SJSA1 (cell line): ENCODE measurements at places on chromosomes 16 and 17. TPM values are rescaled to one million over a fixed set of nuclear protein-coding genes. Genes with fewer than 3 reads are reported as not detected.

MARVELD3 gene
- not detected in 2 replicates for total RNA-seq

ZFPM1 gene
- total RNA-seq = 0.38 and 0.92 TPM in 2 replicates

PROCA1 gene
- total RNA-seq = 0.53 and 0.69 TPM in 2 replicates

- no peak for DNase-seq
- H3K4me1 ChIP-seq = no peaks in the 10 kb centered on the region
- no peak overlapping the region for H3K4me3 ChIP-seq
- H3K27ac ChIP-seq = no peak overlapping the region
Measured at GRCh38 chr17:19874256-19874655, 6.5 kb upstream of the ULK2 start.

DNA sequence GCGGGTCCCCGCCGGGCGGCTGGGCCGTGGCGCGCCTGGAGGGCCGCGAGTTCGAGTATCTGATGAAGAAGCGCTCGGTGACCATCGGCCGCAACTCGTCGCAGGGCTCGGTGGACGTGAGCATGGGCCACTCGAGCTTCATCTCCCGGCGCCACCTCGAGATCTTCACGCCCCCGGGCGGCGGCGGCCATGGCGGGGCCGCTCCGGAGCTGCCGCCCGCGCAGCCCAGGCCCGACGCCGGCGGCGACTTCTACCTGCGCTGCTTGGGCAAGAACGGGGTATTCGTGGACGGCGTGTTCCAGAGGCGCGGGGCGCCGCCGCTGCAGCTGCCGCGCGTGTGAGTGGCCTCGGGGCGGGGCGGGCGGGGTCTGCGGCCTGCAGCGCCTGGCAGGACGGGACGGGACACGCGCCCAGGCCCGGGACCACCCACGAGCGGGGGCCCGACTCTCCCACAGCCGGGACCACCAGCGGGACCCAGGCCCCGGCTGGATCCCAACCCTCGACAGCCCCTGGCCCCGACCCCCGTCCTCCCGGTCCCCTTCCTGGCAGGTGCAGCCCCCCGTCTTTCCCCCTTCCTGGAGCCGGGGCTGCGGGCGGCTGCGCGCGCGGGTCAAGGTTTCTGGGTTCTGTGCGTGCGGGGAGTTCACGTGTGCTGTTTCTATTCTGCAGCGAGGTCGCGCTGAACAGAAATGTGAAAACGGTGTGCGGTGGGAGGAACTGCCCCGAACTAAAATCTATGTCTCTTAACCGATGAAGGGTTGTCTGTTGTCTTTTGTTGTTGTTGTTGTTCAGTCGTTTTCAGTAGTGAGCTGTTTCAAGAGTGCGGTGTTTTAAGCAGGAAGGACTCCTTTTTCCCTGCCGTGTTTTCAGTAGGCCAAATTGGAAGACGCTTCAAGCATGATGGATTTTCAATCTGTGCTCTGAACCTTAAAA, 705 bp downstream of the FOXK2 start:
- H3K27ac ChIP-seq = peak overlapping the region; percentile 43; the same call in 1 of the 2 replicates
- H3K4me3 ChIP-seq = peak overlapping the region; percentile 85
- peak; percentile 51 for DNase-seq

- no peak overlapping the region for H3K27ac ChIP-seq
- no peak overlapping the region for H3K4me3 ChIP-seq
- no peaks in the 10 kb centered on the region for H3K36me3 ChIP-seq
- no peak for DNase-seq
- peaks cover 24% of the 10 kb centered on the region for H3K4me1 ChIP-seq
- no peaks in the 10 kb centered on the region for H3K27me3 ChIP-seq
Measured at GRCh38 chr17:49691677-49692191, 13.8 kb upstream of the SPOP start.

GRCh38 chr16:88458039-88458772, 5.1 kb downstream of the ZFPM1 start:
- peaks cover 5% of the 10 kb centered on the region; the same call in 1 of the 2 replicates for H3K27me3 ChIP-seq
- no peak overlapping the region for H3K27ac ChIP-seq
- DNase-seq = no peak
- H3K4me1 ChIP-seq = peaks cover 25% of the 10 kb centered on the region

DNA sequence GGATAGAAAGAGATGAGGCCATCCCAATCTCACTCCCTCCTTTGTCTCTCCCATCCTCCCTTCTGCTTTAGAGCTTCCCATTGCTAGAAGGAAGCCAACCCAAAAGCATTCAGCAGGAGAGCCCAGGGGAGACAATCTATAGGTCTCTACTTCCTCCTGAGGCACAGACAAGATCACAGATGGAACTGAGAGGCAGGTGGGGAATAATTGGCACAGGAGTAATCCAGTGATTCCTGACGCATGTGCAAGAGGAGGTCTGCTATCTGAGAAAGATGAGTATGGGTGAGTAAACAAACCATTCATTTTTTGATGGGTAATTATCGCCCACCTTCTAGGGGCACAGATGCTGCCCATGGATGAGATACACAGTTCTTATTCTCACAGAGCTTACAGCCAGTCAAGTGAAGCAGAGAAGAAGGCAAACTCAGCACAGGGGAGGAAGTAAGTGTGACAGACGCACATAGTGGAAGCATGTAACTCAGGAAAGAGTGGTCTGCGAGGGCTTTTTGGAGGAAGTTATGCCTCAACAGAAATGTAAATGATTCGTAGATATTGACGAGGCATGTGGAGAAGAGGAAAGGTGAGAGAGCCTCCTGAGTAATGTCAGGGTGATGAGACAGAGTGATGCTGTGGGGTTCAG, 88.9 kb upstream of the HLF start:
- H3K4me3 ChIP-seq = no peak overlapping the region
- H3K27ac ChIP-seq = no peak overlapping the region
- H3K4me1 ChIP-seq = 0 out of 2 replicates have a peak, but pooled peaks cover 5% of the 10 kb centered on the region
- DNase-seq = no peak
- H3K27me3 ChIP-seq = no peaks in the 10 kb centered on the region

DNA sequence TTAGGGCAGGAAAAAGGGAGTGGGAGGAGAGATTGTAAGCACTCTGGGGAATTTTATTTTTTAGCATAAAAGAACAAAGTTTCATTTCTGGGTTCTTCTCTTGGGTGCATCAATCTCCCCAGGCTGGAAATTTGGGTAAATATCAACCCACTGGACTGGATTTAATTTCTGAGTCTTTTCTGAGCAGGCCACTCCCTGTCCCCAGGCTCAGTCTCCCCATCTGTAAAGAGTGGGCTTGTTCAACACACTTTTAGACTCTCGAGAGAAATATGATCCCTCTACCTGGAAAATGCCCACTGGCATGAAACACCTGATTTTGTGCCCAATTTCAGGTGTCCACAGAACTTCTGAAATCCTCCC, 617 bp upstream of the VTN start:
- 0 out of 2 replicates have a peak, but pooled peaks cover 6% of the 10 kb centered on the region for H3K36me3 ChIP-seq
- H3K4me3 ChIP-seq = peak overlapping the region; percentile 67
- peaks cover 24% of the 10 kb centered on the region for H3K4me1 ChIP-seq
- DNase-seq = no peak
- H3K27me3 ChIP-seq = no peaks in the 10 kb centered on the region
- 0 out of 2 replicates have a peak overlapping the region, but pooled peaks have one; percentile 14 for H3K27ac ChIP-seq

DNA sequence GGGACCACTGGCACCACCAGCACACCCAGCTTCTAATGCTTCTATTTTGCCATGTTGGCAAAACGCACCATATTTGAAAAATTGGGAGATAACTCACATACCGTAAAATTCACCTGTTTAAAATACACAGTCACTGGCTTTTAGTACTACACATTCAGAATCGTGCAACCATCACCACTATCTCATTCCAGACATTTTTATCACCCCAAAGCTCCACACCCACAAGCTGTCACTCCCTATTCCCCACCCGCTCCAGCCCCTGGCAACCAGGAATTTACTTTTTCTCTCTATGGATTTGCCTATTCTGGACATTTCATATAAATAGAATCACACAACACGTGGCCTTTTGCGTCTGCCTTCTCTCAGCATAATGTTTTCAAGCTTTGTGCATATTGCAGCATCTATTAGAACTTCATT, 25.0 kb downstream of the PPL start:
- no peak overlapping the region for H3K27ac ChIP-seq
- no peaks in the 10 kb centered on the region for H3K27me3 ChIP-seq
- no peak overlapping the region for H3K4me3 ChIP-seq
- no peaks in the 10 kb centered on the region for H3K4me1 ChIP-seq
- DNase-seq = no peak

DNA sequence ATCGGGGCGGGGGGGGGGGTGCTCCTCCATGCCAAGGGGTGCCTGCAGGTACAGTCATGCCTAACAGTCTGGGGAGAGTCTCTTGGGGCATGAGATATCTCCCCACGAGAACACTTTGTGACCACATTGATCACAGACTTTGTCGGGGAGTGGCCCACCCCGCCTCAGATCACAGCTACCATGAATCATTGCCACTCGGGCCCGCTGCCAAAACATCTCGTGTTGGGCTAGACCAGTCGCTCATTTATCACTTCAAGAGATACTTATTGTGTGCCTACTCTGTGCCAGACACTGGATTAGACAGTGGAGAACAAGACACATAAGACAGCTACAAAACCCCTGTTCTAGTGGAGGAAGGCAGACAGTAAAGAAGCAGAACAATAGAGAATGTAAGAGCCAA, 72.6 kb downstream of the CLEC16A start:
- H3K4me1 ChIP-seq = peaks cover 15% of the 10 kb centered on the region
- H3K4me3 ChIP-seq = no peak overlapping the region
- peak; percentile 39 for DNase-seq
- peak overlapping the region; percentile 15; the same call in 1 of the 2 replicates for H3K27ac ChIP-seq

DNA sequence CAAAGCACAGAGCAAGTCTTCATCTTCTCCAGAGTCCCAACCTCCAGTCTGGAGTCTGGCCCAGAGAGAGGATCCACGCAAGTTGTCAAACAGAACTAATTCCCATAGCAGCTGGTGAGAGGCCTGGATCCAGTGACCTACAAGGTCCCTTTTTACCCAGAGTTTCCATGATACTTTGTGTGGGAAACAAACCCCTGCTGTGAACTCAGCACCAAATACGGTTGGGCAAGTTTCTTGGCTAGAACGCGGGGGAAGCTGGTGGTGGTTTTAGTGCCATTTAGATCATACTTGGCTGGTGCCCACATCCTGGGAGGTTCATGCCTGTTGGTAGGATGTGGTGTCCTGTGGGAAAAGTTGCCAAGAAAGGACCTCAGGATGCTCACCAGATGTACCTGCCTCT, 18.1 kb downstream of the TMC7 start:
- H3K36me3 ChIP-seq = no peaks in the 10 kb centered on the region
- no peak for DNase-seq
- no peak overlapping the region for H3K27ac ChIP-seq
- peaks cover 21% of the 10 kb centered on the region for H3K4me1 ChIP-seq
- H3K4me3 ChIP-seq = no peak overlapping the region

- no peaks in the 10 kb centered on the region for H3K4me1 ChIP-seq
- H3K4me3 ChIP-seq = no peak overlapping the region
- H3K36me3 ChIP-seq = no peaks in the 10 kb centered on the region
- no peak for DNase-seq
Measured at GRCh38 chr17:40936976-40937375, 470 bp downstream of the KRT23 start.

DNA sequence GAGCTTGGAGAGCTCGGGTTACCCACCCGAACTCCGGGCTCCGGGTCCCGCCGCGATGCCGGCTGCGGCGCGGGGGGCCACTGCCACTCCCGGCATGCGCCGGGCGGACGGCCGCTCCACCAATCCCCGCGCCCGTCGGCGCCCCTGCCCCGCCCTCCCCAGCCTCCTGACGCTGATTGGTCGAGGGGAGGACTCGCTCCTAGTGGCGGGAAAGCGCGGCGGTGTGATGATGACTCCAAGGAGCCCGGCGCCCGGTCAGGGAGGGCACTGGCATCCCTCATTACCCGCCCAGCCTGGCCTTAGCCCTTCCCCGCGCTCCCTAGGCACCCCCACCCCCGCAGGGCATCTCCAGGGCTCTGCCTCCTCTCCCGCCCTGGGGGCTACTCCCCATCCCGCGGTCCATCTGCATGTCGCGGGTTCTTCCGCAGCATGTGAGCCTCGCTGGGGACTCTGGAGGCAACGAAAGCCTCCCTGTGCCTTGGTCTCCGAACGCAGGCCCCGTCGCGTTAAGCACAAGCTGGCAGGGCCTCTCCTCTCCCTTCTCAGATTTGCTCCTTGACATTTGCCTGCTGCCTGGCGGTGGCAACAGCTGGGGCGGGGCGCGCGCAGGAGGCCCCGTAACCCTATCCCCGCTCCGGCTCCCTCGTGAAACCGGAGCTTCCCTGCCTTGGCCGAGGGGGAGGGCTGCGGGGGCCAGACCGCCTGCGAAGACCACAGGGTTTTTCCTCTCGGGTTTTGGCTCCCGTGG, 1.7 kb downstream of the ATP2A1 start:
- H3K36me3 ChIP-seq = peaks cover 6% of the 10 kb centered on the region
- peak overlapping the region; percentile 56 for H3K4me3 ChIP-seq
- peak; percentile 87 for DNase-seq
- H3K4me1 ChIP-seq = peaks cover 12% of the 10 kb centered on the region
- H3K27me3 ChIP-seq = no peaks in the 10 kb centered on the region

GRCh38 chr17:67386965-67387551, 10.0 kb downstream of the PITPNC1 start:
- H3K27me3 ChIP-seq = no peaks in the 10 kb centered on the region
- DNase-seq = peak; percentile 65
- H3K4me3 ChIP-seq = no peak overlapping the region
- no peaks in the 10 kb centered on the region for H3K36me3 ChIP-seq
- H3K4me1 ChIP-seq = peaks cover 18% of the 10 kb centered on the region
- no peak overlapping the region for H3K27ac ChIP-seq

DNA sequence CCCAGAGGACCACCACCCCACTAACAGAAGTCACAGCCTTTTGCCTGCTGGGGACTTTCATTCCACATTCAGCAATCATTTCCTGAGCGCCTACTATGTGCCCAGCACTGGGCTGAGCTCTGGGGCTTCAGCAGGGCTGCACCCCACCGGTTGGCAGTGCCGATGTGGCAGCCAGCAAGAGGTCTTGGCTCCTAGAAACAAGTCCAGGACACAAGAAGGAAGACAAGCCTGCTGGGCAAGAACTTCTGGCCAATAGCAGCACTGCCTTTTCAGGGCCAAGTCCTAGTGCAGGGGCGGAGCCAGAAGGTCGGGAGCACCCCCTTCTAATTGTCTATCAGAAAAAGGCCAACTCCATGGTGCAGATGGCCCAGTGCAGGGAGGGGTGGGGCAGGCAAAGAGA, 13.0 kb upstream of the HOXB9 start:
- peaks cover 96% of the 10 kb centered on the region for H3K27me3 ChIP-seq
- no peak overlapping the region for H3K4me3 ChIP-seq
- 0 out of 2 replicates have a peak, but pooled peaks cover 3% of the 10 kb centered on the region for H3K4me1 ChIP-seq
- DNase-seq = no peak
- no peaks in the 10 kb centered on the region for H3K36me3 ChIP-seq
- no peak overlapping the region for H3K27ac ChIP-seq

GRCh38 chr16:70635336-70636016, 10.9 kb upstream of the IL34 start:
- no peak overlapping the region for H3K4me3 ChIP-seq
- no peaks in the 10 kb centered on the region for H3K27me3 ChIP-seq
- peaks cover 18% of the 10 kb centered on the region for H3K4me1 ChIP-seq

DNA sequence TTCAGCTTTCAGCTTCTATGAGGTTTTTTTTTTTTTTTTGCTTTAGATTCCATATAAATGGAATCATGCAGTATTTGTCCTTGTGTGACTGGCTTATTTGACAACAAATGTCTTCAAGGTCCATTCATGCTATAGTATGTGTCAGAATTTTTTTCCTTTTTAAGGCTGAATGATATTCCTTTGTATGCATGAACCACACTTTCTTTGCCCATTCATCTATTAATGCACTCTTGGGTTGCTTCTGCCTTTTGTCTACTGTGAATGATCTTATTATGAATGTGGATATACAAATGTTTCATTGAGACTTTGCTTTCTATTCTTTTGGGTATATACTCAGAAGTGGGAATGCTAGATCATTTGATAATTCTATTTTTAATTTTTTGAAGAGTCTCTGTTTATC, 27.0 kb upstream of the LRRC75A start:
- H3K4me1 ChIP-seq = peaks cover 16% of the 10 kb centered on the region
- H3K27ac ChIP-seq = no peak overlapping the region
- H3K27me3 ChIP-seq = no peaks in the 10 kb centered on the region
